ENCODE measurements at places on chromosomes 2 and 18.

- no peak for DNase-seq
Observed at GRCh38 chr2:46073540-46074046, 223.6 kb upstream of the EPAS1 start.

DNA sequence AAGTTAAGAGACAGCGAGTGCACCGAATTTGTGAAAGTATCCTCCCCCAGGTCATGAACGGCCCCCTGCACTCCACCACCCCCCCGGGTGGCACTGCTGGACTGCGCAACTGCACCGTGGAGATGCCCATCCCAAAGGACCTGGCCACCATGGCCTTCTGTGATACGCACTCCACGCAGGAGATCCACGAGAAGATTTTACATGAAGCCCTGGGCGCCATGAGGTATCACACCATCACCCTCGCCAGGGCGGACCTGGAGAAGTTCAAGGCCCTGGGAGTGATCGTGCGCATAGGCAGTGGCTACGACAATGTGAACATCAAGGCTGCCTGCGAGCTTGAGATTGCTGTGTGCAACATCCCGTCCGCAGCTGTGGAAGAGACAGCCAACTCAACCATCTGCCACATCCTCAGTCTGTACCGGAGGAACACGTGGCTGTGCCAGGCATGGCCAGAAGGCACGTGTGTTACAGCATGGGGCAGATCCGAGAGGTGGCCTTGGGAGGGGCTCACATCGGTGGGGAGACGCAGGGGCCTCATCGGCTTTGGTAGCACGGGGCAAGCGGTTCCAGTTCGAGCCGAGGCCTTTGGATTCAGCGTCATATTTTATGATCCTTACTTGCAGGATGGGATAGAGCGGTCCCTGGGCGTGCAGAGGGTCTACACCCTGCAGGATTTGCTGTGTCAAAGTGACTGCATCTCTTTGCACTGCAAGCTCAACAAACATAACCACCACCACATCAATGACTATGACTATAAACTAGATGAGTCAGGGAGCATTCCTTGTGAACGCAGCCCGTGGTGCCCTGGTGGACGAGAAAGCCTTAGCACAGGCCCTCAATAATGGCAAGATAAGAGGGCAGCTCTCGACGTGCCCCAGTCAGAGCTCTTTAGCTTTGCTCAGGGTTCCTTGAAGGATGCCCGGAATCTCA is 290.8 kb upstream of the MC4R start:
- no peak for DNase-seq

DNA sequence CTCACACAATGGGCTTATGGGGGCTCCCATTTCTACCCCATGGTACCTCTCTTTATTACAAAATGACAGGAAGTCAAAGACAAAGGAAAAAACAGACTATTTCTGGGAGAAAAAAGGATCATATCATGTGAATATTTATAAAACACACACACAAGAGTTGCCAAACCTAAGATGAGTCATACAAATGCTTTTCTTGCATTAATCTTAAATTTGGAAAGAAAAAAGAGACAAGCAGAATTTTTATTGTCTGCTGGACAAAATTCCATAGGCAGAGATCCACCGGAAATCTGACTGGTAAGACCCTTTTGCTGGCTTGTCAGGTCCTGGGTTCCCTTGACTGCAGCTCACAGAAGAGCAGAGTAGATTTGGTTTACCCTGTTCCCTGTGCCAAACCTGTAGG is 1732.3 kb upstream of the PIK3C3 start:
- DNase-seq = no peak

DNA sequence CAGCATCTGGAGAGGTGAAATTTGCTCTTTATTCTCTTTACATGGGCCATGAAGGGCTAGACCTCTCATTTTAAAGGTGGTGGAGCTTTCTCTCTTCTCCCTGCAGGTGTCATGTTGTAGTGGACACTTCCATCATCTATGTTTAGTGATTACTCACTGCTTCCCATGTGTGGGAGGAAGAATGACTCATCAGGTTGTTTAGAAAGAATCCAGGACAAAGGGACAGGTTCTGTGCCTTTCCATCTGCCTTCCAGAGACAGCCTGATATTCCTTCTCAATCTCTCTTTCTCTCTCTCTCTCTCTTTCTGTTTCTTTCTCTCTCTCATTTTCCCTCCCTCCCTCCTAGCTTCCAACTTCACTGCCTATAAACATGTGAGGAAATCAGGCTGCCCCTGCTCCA is 38.7 kb downstream of the SCG2 start:
- DNase-seq = no peak

DNA sequence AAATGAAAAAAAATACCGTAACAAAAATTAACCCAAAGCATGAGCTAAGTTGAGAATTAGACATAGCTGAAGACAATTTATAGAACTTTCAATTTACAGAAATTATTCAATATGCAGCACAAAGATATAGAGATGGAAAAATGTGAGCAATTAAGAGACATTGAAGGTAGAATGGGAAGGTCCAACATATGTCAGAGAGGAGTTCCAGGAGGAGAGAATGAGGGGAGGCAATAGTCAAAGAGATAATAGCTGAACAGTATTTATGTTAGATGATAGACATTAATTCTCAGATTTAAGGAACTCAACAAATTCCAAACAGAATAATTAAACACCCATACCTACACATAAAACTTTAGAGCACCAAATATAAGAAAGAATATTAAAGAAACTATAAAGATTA is 103.0 kb upstream of the MSTN start:
- DNase-seq = no peak

Measured in activated naive CD4-positive, alpha-beta T cell (primary cell).